Left cardiac atrium (tissue), 4 donors: ENCODE measurements at places on chromosomes 7 and 10. TPM values are rescaled to one million over a fixed set of nuclear protein-coding genes. Genes with fewer than 3 reads are reported as not detected.

GJD4 gene
- total RNA-seq = not detected

HKDC1 gene
- total RNA-seq = 0.35 TPM

EPO gene
- not detected for total RNA-seq

INMT gene
- 94.5 TPM for total RNA-seq

GTPBP10 gene
- total RNA-seq = 24.3 TPM

CYP26C1 gene
- not detected for total RNA-seq

MAD1L1 gene
- 24.9 TPM for total RNA-seq
